Activated naive CD8-positive, alpha-beta T cell treated with anti-CD3 and anti-CD28 coated beads for 36 hours (primary cell): ENCODE measurements at places on chromosomes 7 and 10. TPM values are rescaled to one million over a fixed set of nuclear protein-coding genes. Genes with fewer than 3 reads are reported as not detected.

DNA sequence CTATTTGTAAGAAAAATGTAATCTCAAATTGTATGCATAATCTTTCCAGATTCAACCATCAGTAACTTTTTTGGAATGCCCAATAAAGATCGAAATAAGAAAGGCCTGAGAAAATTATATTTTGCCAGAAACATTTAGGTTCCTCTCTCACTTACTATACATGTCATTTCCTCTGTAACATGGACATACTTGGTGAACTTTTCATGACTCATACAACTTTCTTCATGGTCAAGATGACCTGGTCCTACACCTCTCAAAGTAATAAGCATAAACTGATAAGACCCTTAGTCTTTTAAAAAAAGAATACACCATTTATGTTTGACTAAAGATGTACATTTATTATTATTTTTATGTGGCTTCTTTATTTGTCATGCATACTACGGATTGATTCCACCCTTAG is 125.3 kb downstream of the REEP3 start:
- DNase-seq = no peak

GRCh38 chr7:77649716-77650349 is 46.4 kb upstream of the RSBN1L start:
- no peak for DNase-seq

Gene KIF11
- 55.6 TPM for total RNA-seq

- no peak for DNase-seq
Observed at GRCh38 chr10:22837351-22837750, 90.5 kb upstream of the ARMC3 start.

- no peak for DNase-seq
Observed at GRCh38 chr7:40978047-40978446, 724.8 kb downstream of the INHBA start.
